Progenitor cell of endocrine pancreas (in vitro differentiated cells): ENCODE measurements at places on chromosomes 2 and 18. TPM values are rescaled to one million over a fixed set of nuclear protein-coding genes. Genes with fewer than 3 reads are reported as not detected.

- H3K27me3 ChIP-seq = no peaks in the 10 kb centered on the region
- peaks cover 20% of the 10 kb centered on the region for H3K4me1 ChIP-seq
- H3K4me3 ChIP-seq = peak overlapping the region; percentile 96
- H3K27ac ChIP-seq = peak overlapping the region; percentile 97
- H3K36me3 ChIP-seq = no peaks in the 10 kb centered on the region
Measured at GRCh38 chr18:28177828-28178635, 1.1 kb upstream of the CDH2 start.

DNA sequence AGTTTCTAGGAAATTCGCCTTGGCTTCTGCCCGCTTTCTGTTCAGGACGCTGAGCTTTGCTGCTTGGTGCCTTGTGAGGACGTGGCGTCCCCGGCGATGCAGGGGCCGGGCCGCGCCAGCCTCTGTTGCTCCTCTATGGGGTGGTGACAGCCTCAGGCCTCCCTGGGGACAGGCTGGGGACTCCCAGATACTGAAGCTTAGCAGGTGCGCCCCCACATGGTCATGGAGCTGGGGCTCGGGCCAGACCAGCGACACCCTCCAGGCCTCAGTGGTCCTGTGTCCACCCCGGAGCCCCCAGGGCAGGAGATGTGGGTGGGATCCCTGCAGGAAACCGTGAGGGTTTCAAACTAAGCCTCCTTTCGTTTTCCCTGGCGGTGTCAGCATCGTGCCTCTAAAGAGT, 29.2 kb downstream of the KCNG2 start:
- H3K27ac ChIP-seq = no peak overlapping the region
- no peak overlapping the region for H3K4me3 ChIP-seq
- H3K36me3 ChIP-seq = no peaks in the 10 kb centered on the region
- peaks cover 13% of the 10 kb centered on the region for H3K27me3 ChIP-seq

IL36B gene
- total RNA-seq = not detected in 2 replicates

DNA sequence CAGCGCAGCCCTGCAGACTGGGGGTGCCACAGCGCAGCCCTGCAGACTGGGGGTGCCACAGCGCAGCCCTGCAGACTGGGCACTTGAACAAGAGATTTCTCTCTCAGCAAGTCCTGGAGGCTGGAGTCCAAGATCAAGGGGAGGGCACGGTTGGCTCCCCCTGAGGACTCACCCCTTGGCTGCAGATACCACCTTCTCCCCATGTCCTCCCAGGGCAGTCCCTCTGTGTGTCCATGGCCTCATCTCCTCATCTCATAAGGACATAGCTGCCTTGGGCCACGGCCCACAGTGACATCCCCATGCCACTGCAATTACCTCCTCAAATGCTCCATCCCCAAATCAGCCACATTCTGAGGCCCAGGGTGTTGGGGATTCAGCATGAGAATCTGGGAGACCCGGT, 98.2 kb downstream of the TPO start:
- H3K4me1 ChIP-seq = peaks cover 4% of the 10 kb centered on the region
- no peaks in the 10 kb centered on the region for H3K36me3 ChIP-seq
- no peak overlapping the region for H3K4me3 ChIP-seq
- H3K27ac ChIP-seq = no peak overlapping the region
- H3K27me3 ChIP-seq = peaks cover 28% of the 10 kb centered on the region

DNA sequence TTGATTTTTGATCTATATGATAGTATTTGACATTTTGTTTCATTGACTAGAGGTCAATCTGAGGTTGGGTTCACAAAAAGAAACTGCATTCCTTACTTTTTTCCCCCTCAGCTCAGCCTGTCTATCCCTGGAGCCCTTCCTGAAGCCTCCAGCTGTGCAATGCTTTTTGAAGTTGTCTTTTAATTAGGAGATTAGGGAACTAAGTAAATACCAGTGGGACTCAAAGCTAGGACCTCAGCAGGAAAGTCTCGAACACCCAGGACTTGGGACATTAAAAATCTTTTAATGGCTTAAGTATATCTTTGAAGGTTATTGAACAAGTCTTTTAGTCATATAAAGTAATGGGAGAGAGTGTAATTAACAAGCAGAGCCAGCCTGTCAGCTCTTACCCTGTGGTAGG, 220.2 kb downstream of the PDE11A start:
- no peak overlapping the region for H3K4me3 ChIP-seq
- peaks cover 4% of the 10 kb centered on the region for H3K36me3 ChIP-seq
- H3K27me3 ChIP-seq = no peaks in the 10 kb centered on the region
- DNase-seq = no peak
- peak overlapping the region; percentile 51 for H3K27ac ChIP-seq

- no peak overlapping the region for H3K4me3 ChIP-seq
- H3K36me3 ChIP-seq = no peaks in the 10 kb centered on the region
- H3K4me1 ChIP-seq = peaks cover 9% of the 10 kb centered on the region
- no peaks in the 10 kb centered on the region for H3K27me3 ChIP-seq
- no peak for DNase-seq
- no peak overlapping the region for H3K27ac ChIP-seq
Measured at GRCh38 chr2:107721178-107721577, 105.5 kb upstream of the RGPD4 start.
